ENCODE measurements at places on chromosomes 4 and X. TPM values are rescaled to one million over a fixed set of nuclear protein-coding genes. Genes with fewer than 3 reads are reported as not detected.

VEGFC gene
- not detected for total RNA-seq

NKAP gene
- total RNA-seq, result 10.3 TPM

GLRB gene
- total RNA-seq, result not detected

SLIT2 gene
- total RNA-seq, result not detected

ELMOD2 gene
- 22.9 TPM for total RNA-seq

SUPT20HL2 gene
- total RNA-seq, result not detected

NAT8L gene
- 0.14 TPM for total RNA-seq

H2BW2 gene
- total RNA-seq, result not detected

RS1 gene
- not detected for total RNA-seq

ZMAT1 gene
- total RNA-seq, result 14.4 TPM

USP51 gene
- 1.6 TPM for total RNA-seq

ABCD1 gene
- 15.9 TPM for total RNA-seq

CT45A5 gene
- total RNA-seq, result not detected

HGFAC gene
- not detected for total RNA-seq

IL2 gene
- total RNA-seq, result 1.7 TPM

TMEM271 gene
- total RNA-seq, result not detected

F11 gene
- total RNA-seq, result not detected

ETDB gene
- not detected for total RNA-seq

ARHGEF9 gene
- 34.2 TPM for total RNA-seq

GYPB gene
- total RNA-seq, result not detected

ZNF732 gene
- not detected for total RNA-seq

EREG gene
- total RNA-seq, result not detected

C1QTNF7 gene
- total RNA-seq, result not detected

IL1RAPL1 gene
- not detected for total RNA-seq

SPANXD gene
- total RNA-seq, result not detected

PLK4 gene
- total RNA-seq, result 35.5 TPM

PPP4R3C gene
- total RNA-seq, result not detected

GPR34 gene
- 1.8 TPM for total RNA-seq

SMARCA1 gene
- total RNA-seq, result 0.17 TPM

GASK1B gene
- total RNA-seq, result 0.83 TPM

ADGRG2 gene
- not detected for total RNA-seq

BBS7 gene
- 16.6 TPM for total RNA-seq

KLHL4 gene
- total RNA-seq, result 0.11 TPM

RAB33A gene
- 33.1 TPM for total RNA-seq

SPP1 gene
- 24.0 TPM for total RNA-seq

SYN1 gene
- total RNA-seq, result 0.37 TPM

XAGE1A gene
- total RNA-seq, result not detected

ZCCHC12 gene
- not detected for total RNA-seq

VCX3B gene
- total RNA-seq, result not detected

DUX4 gene
- not detected for total RNA-seq

DRP2 gene
- total RNA-seq, result 0.58 TPM

MMRN1 gene
- 0.28 TPM for total RNA-seq

UCP1 gene
- not detected for total RNA-seq
